ENCODE measurements at places on chromosomes 16 and 17. TPM values are rescaled to one million over a fixed set of nuclear protein-coding genes. Genes with fewer than 3 reads are reported as not detected.

DNA sequence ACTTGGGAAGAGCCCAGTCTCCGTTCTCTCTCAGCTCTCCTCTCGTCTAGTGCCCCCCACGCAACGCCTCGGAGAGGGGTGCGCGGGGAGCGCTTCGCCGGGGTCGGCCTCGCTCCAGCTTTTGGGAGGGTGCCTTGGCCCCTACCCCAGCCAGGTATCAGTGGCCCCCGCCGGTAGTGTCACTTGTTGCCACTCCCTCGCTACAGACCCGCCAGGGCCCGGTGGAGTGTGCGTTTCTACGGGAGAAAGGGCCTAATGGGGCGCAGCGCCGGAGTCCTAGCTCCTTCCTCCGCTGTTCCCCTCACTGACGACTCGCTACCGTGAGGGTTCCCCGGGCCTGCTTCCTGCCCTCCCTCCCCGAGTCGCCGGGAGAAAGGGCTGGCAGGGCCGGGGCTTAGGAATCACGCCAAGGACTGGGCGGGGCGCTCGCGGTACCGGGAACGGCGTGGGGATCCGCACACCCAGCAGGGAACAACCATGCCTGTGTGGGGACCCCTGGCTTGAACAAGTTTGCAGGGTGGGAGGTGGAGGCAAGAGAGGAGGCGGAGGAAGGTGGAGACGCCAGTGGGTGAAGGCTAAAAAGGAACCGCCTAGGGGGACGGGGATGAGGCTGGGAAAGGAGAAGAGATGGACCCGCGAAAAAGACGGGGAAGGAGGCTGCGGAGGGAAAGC, 997 bp upstream of the CDH11 start:
- H3K36me3 ChIP-seq: no peaks in the 10 kb centered on the region
- no peaks in the 10 kb centered on the region for H3K4me1 ChIP-seq
- DNase-seq: no peak
- no peak overlapping the region for H3K4me3 ChIP-seq

- peaks cover 4% of the 10 kb centered on the region for H3K27me3 ChIP-seq
- DNase-seq: no peak
- H3K27ac ChIP-seq: no peak overlapping the region
- no peaks in the 10 kb centered on the region for H3K36me3 ChIP-seq
These were observed 26.4 kb upstream of the RPL38 start for GRCh38 chr17:74177018-74177450.

GRCh38 chr16:24845726-24846547, at the start of gene SLC5A11:
SLC5A11 (plus strand) TSS chr16:24845963; CDS start chr16:24858644, 12,681 bp downstream.
- H3K27me3 ChIP-seq: no peaks in the 10 kb centered on the region
- H3K27ac ChIP-seq: no peak within 1 kb of the TSS
- no peaks in the 10 kb centered on the region for H3K36me3 ChIP-seq
- DNase-seq: no peak

DNA sequence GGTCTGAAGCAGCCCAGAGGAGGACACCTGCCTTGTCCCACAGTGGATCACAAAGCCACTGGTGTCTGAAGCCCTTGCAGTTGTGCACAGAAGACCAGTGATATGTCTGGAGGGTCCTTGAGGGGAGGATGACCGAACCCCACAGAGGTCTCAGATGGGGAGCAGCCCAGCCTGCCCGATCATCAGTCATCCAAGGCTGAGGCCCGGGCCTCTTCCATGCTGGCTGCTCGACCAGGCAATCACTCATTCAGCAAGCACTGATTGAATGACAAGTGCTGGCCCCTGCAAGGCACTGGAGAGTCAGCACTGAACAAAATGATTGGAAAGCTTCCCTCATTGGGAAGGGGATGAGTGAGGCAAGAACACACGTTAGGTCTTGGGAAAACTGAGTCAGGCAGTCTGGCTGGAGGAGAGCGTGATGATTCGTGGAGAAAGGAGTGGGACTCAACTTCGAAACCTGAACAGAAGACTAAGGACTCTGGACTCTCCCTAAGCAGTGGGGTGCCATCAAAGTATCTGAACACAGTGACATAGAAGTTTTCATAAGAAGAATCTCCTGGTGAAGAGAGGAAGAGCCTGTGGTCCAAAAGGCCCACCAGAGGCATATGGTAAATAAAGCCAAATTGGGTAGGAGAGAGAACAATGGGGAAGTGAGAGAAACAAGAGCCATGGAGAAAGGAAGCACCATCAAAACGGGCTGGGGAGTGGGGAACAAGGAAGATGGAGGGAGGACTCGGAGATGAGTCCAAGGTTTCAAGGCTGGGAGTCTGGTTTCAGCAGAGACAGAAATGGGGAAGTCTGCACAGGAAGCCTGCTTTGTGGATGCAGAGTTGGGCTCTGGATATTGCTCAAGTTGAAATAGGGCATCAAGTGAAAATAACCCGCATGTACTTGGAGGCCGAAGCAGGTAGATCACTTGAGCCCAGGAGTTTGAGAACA, 10.2 kb downstream of the PIK3R5 start:
- peak overlapping the region; percentile 65 for H3K27ac ChIP-seq
- no peak for DNase-seq
- peaks cover 95% of the 10 kb centered on the region for H3K4me1 ChIP-seq

DNA sequence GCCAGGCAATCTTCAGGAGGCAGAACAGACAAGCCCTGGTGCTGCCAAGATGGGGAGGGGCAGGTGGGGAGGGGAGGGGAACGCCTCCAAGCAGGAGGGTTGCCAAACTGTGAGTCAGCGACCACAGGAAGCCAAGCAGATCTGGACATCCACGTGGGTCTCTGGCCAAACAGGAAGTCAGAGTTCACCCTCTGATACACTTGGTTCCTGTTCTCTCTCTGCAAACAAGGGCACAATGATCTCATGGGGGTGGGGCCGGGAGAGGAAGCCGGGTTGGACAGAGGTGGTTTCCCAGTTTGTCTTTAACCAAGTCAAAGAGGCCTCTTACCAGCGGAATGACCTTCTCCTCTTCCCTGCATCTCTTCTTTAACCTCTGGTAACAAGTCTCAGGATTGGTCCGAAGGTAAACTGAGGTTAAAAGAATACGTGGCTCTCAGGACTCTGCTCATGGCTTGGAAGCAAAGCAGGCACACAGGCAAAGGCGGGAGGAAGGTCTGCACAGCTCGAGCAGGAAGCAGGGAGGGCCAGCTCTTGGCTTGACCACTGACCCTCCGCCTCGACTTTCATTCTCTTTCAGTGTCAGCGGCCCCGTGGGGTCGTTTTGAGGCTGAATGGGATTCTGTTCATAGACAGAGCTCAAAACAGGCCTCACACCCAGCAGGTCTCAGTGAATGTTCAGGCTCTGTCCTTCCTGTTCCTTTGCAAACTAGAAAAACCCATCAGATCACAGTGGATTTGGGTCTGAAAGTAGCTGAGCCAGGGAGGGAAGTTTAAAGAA, 32.9 kb downstream of the TK2 start:
- H3K27me3 ChIP-seq: no peaks in the 10 kb centered on the region
- no peak overlapping the region for H3K4me3 ChIP-seq
- peak; percentile 63 for DNase-seq
- no peaks in the 10 kb centered on the region for H3K36me3 ChIP-seq

DNA sequence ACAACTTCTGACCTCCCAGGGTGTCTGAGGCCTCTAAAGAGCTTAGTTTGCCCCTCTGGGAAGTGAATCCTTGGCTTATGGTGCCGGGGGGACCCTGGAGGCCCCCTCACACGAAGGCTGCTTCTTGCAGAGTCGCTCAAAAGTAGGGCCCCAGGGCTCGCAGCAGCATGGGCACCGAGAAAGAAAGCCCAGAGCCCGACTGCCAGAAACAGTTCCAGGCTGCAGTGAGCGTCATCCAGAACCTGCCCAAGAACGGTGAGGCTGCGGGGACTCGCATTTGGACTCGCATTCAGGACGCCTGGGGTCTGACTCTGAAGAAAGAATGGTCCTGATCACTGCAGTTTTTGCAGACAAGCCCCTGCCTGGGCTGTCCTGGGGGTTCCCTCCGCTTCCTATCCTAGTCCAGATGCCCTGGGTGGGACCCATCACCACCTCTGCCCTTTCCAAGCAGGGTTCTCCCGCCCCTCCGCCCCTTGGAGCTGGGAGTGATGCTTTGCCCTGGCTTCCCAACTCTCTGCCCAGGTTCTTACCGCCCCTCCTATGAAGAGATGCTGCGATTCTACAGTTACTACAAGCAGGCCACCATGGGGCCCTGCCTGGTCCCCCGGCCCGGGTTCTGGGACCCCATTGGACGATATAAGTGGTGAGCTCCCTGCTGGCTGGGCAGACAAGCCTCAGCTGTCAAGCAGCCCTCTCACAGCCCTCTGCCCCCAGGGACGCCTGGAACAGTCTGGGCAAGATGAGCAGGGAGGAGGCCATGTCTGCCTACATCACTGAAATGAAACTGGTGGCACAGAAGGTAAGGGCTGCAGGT, 698 bp downstream of the ACBD4 start:
- H3K4me1 ChIP-seq: peaks cover 29% of the 10 kb centered on the region
- peak overlapping the region; percentile 70 for H3K27ac ChIP-seq
- H3K27me3 ChIP-seq: no peaks in the 10 kb centered on the region
- H3K4me3 ChIP-seq: peak overlapping the region; percentile 90
- no peaks in the 10 kb centered on the region for H3K36me3 ChIP-seq

DNA sequence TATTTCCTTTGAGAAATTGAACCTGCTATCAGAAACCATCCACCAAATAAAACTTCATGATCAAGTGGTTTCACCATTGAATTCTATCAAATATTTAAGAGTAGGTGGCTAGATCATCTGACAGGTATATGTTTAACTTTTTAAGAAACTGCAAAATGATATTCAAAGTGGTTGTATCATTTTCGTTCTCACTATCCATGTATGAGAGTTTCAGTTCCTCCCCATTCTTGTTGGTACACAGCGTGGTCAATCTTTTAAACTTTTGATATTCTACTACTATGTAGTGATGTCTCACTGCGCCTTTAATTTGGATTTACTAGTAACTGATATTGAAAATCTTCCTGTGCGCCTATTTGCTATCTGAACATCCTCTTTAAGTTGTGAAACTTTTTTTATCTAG, 163.7 kb downstream of the CYB561 start:
- H3K36me3 ChIP-seq: no peaks in the 10 kb centered on the region
- H3K4me1 ChIP-seq: no peaks in the 10 kb centered on the region
- no peak overlapping the region for H3K27ac ChIP-seq

DNA sequence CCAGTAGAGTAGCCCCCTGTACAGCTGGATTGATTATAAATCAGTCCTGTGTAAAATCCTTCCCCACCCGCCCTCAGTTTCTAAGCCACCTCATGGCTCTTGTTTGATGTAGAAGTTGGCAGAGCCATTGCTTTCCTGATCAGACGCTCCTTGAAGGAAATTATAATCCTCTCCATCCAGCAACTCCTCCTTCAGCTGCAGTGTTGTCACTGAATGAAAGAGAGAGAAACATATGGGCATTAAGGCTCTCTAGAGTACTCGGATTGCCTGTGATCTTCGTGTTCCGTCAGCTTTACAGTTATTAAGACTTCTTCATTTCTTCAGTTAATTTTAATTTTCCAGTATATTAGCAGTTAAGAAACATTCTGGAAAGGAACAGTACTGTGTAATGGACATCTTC, 14.3 kb downstream of the NME2 start:
- H3K4me3 ChIP-seq: no peak overlapping the region
- no peaks in the 10 kb centered on the region for H3K4me1 ChIP-seq
- no peaks in the 10 kb centered on the region for H3K36me3 ChIP-seq
- no peak overlapping the region for H3K27ac ChIP-seq
- H3K27me3 ChIP-seq: no peaks in the 10 kb centered on the region

DNA sequence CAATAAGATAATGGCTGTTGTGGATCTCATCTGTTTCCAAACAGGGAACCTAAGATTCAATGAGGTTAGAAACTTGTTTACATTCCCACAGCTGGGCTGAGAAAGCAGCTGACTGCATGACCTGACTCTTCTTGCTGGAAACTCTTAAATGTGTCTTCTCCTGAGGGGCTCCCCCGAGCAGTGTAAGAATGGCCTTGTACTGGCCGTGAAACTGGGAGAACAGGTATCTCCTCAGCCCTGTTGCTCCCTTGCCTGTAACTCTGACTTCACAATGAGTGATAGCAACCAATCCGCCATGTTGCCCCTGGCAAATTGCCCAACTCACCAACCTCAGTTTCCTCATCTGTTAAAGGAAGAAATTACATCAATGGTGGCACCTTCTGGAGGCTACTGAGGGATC, 59.1 kb upstream of the CCL2 start:
- DNase-seq: no peak
- H3K27me3 ChIP-seq: no peaks in the 10 kb centered on the region
- no peak overlapping the region for H3K4me3 ChIP-seq
- H3K27ac ChIP-seq: no peak overlapping the region

GRCh38 chr17:7097940-7098339, 16.7 kb downstream of the ASGR2 start:
- H3K27ac ChIP-seq: no peak overlapping the region
- no peaks in the 10 kb centered on the region for H3K4me1 ChIP-seq
- H3K4me3 ChIP-seq: no peak overlapping the region

GRCh38 chr17:72804949-72805707, 287.4 kb downstream of the SLC39A11 start:
- H3K4me1 ChIP-seq: no peaks in the 10 kb centered on the region
- no peaks in the 10 kb centered on the region for H3K36me3 ChIP-seq
- H3K27ac ChIP-seq: no peak overlapping the region
- DNase-seq: no peak
- no peaks in the 10 kb centered on the region for H3K27me3 ChIP-seq

DNA sequence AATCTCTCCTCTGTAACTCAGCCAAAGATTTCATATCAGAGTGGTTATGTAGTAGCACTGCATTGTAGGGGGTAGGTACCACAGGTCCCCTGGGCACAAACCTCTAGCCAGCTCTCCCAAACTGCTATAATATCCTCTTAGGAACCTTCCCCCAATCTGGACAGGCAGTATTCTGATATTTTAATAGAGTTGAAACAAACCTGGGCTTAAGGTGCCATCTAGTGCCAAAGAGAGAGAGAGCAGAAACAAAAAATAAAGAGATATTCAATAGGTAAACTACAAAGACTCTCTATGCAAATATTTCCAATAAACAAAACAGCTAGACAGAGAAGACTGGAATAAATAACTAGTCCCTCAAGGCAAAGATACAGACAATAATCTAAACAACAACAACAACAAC, 1070.0 kb downstream of the CDH11 start:
- H3K4me3 ChIP-seq: no peak overlapping the region
- H3K27ac ChIP-seq: no peak overlapping the region
- DNase-seq: no peak
- H3K27me3 ChIP-seq: no peaks in the 10 kb centered on the region

Gene MPP3
- not detected for total RNA-seq

Gene CD7
- total RNA-seq: 41.0 TPM

Gene MYH1
- not detected for total RNA-seq

Gene LRRC37A3
- 36.4 TPM for total RNA-seq

Gene CNGB1
- total RNA-seq: not detected

Gene NOD2
- 10.9 TPM for total RNA-seq

Gene C17orf75
- 22.5 TPM for total RNA-seq

Data from CD4-positive, alpha-beta memory T cell (primary cell).